ENCODE measurements at places on chromosomes 6 and 20.

DNA sequence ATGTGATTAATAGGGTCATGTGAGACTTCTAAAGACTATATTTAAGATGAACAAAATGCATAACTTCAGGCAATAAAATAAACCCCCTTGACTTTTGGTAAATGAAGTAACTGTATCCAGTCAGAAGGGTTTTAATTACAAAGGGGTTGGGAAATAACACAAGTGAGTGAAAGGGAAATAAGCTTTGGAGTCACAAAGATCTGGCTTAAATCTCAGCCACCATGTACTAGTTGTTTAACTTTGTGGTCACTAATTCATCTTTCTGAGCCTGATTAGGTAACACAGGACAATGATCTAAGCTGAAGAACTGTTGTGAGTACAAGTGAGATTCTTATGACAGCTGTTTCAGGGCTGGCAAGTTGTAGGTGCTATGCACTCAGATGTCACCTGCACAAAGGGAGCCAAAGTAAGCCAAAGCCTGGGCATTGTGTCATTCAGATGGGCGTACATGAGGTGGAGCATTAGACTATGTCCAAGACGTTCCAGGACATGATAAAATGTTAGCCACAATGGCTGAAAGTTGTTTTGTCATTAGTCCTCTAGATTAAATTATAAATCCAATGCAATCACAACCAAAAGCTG lies 13.8 kb downstream of the TOMM34 start:
- no peak for DNase-seq

GRCh38 chr6:14717307-14717706 lies 528.6 kb upstream of the JARID2 start:
- no peak for DNase-seq

DNA sequence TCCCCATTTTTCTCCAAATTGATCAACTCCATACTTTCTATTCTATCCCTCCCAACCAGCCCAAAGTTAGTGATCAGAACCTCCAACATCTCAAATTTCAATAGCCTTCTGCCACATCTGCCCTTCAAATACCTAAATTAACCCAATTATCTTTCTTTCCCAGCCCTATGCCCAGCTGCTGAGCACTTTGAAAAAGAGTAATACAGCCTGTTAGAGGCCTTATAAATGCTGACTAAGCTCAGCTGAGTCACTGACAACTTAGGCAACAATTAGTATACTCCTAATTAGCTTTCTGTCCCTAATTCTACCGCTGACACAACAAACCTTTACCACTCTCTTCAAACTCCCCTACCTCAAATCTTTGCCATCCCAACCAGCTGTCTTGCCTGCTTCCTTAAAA lies 23.5 kb downstream of the RUNX2 start:
- DNase-seq = no peak

DNA sequence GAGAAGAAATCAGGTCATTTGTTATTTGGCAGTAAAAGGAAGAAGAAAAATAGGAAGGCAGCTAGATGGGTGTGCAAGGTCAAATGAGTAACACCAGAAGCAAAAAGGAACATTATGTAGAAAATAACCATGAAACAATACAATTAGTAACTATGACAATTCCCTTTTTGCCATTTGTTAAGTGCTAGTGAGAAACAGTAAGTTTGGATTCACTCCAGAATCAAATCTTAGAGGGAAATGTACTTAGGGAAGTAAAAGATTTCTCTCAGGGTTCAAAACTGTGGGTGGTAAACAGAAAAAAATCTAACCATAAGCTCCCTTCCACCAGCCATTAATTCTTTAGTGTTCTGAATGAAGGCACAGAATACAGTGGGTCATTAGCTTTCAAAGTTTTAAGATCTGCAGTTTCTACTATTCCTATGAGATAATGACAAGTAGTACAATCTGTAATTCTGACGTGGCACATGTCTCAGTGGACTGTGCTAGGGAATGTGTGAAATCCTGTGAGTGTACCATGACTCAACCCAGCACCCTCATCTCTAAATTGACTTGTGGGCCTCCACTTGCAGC lies 17.1 kb downstream of the REPS1 start:
- DNase-seq = no peak

- peak; percentile 58 for DNase-seq
Observed at GRCh38 chr6:110116258-110116657, 63.2 kb downstream of the WASF1 start.

GRCh38 chr6:105430685-105431084 lies 27.8 kb upstream of the PREP start:
- DNase-seq = no peak

- DNase-seq = no peak
Observed at GRCh38 chr6:52253494-52253893, 9.2 kb upstream of the IL17F start.

GRCh38 chr6:106617302-106617701 lies 12.0 kb downstream of the RTN4IP1 start:
- no peak for DNase-seq

DNA sequence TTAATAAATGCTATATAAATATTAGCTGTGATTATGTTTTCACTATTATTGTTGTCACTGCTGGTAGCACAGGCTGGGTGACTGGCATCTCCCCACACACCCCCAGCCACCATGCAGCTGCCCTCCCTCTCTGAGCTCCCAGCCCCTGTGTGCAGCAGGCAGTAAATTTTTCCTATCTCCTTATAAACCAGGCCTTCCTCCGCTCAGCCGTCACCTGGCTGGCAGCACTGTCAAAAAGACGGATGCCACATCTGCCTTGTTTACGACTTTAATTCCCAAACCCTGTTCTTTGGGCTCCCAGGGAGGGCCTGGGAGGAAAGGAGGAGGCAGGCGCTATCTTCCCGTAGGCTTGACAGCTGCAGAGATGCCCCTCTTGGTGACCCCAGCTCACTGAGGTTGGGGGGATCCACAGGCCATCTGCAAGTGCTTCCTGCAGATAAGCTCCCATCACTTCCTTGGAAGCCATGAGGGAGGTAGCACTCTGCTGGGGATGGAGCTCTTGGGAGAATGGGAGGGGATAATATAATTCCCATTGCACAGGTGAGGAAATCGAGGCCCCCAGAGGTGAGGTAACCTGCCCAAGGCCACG lies 94.5 kb downstream of the GRM4 start:
- no peak for DNase-seq

DNA sequence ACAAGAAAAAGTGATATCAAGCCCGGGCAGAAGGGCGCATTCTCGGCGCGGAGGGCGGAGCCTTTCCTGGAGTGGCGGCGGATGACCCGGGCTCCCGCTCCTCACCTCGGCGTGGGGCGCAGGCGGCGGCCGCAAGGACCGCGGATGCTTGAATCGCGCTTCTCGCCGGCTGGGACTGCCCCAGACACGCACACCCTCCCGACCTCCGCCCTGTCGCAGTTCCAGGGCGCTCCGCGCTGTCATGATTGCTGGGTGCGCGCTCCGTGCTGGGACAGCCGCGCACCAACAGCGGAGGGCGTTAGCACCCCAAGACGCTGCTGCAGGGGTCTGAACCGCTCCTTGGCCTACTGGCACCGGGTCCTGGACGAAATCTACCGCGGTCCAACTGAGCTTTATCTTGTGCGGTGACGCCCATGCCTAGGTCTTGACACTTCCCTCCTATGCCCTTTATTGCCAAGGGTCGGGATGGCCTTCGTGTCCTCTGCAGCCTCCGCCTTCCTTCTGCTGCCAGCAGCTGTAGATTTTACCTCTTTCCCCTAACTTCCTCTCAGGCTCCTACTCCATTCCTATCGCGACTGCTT lies 43.3 kb downstream of the IRAK1BP1 start:
- DNase-seq = peak; percentile 64

GRCh38 chr20:11204926-11205768 lies 531.3 kb upstream of the JAG1 start:
- peak; percentile 74 for DNase-seq

- DNase-seq = no peak
Observed at GRCh38 chr20:62832951-62833391, 16.1 kb downstream of the COL9A3 start.

- DNase-seq = no peak
Observed at GRCh38 chr6:38508286-38508685, 131.4 kb downstream of the BTBD9 start.

- no peak for DNase-seq
Observed at GRCh38 chr6:37372116-37372515, 18.3 kb downstream of the RNF8 start.

GRCh38 chr6:3270258-3270657 lies 11.5 kb downstream of the PSMG4 start:
- DNase-seq = no peak

GRCh38 chr6:111840803-111841202 lies 32.4 kb downstream of the FYN start:
- no peak for DNase-seq

DNA sequence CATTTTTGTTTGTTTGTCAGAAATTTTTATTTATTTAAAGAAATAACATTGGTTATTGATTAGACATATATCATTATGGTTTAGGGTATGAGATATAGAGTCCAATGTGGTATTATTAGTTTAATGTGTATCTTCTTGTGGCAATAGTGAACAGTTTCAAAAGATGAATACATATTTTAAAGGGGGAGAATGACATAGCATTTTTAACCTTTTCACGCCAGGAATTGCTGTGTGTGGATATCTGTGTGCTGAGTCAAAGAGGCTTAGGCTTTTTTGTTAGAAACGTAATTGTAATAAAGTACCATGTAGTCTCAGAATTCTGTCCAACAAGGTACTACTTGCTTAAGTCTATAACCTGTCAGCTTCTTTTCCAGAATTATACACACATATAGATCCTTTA lies 451.6 kb downstream of the ADGRB3 start:
- no peak for DNase-seq

DNA sequence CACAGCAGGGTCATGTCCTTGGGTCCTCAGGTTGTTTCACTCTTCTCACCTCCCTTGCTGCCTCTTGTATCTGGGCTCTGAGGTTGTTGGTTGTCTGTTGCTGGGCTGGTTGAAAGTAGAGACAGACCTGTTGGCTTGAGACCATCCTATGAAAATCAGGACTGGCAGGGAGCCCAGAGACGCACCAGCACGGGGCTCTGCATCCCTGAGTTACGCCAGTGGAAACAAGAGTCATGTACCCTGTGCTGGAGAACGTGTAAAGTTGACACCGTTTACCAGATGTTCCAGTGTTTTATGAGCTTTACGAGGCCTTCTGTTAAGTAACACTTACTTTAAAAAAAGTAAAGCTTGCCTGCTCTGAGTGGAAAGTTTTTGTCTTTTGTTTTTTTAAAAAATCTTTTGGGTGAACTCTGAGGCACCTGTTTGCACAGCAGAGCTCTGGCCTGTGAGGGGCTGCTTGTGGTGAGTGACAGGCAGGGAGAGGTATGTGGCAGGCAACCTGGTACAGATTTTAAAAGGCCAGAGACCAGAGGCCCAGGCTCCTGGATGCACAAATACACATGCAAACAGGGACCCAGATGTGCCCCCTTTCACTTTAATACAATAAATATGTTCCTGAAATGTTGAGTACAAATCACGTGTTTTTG lies 260.0 kb upstream of the SUPT3H start:
- DNase-seq = no peak

DNA sequence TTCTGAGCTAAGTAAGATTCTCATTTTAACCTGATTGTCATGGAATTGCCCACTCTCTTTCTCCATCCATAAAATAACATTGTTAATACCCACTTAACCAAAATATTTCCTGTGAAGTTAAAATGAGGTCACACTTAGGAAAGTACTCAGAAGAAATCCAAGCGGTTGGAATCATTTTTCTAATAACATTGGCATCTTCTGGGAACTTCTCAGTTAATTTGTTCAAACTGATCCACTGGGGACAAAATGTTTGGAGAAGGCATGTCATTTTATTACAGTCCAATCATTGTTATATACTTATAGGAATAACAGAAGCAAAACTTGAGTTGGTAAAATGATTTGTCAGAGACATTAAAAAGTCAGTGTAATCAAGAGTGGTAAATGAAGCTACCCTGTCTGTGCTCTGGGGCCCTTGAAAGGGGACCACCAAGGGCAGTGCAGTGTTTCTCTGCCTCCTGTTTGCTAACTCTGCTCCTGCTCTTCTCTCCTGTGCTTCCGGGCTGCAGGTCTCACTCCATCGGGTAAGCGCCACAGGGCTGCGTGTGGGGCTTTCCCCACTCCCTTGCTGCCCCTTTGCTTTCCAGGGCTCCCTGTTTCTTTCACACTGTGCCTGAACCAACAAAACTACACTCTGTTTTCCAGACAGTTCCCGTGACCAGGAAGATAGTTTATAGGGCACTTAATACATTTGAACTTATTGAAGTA lies 50.1 kb downstream of the HDDC2 start:
- peak; percentile 14 for DNase-seq

- DNase-seq = no peak
Observed at GRCh38 chr6:282177-282866, 10.0 kb upstream of the DUSP22 start.

DNA sequence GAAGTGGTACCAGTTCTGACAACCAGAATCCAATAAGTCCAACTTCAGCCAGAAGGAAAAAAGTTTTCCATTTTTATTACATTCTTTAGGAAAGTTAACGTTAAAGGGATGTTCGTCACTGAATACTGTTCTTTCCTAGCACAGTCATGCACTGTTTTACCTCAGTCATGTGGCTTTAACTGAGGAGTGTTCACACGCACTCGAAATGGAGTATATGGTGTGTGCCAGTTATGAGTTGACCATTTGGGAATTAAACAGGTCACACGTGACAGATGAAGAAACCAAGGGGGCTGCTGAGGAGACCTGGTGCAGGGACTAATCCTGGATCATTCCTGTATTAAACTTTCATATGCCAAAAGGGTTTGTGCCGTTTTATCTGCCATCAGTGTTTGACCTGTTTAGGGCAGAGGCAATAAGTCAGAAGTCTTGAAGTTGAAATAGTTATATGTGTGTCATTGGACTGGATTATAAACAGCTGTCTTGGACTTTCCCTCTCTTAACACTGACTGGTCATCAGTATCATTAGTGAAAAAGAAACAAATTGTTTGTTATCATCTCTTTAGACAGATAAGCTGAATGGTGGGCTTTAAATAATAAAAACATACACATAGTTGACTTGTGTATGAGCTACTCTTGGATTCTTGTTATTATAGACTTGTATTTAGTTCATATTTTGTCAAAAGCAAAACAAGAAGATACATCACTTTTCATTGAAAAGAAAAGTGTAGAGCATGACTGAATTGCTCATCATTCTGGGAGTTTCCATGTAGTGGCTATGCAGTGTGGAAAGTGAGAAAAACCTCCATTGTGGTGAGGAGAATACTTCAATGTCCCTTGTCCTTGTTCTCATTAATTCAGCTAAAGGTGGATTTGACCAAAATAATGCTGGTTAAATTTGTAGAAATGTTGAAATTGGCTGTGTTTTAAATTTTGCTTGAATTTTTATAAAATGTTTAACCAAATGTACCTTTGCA lies 123.5 kb upstream of the SAMD5 start:
- no peak for DNase-seq

DNA sequence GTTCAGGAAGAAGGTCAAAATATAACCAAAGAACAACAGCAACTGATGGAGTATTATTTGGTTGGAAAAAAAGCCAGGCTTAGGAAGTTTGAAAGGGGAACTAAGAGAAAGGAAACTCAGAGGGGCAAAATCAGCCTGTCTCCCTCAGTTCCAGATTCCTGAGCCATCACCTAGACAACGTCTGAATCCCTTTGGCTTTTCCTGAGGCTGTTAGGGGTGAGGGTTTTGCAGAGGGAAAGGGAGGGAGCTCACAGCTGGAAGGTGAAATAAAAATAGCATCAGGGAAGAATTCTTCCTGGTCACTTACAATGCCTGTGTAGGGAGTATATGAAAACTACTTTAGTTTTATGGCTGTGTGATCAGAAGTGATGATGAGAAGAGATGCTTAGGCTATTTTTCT lies 100.5 kb downstream of the SOBP start:
- peak; percentile 43 for DNase-seq

Data from ELF-1 (cell line).